ENCODE measurements at places on chromosomes 2 and 18. TPM values are rescaled to one million over a fixed set of nuclear protein-coding genes. Genes with fewer than 3 reads are reported as not detected.
A peak's percentile ranks its signal among the peaks of the same experiment; 100 is the strongest.

G6PC2 gene
- total RNA-seq: not detected

DNA sequence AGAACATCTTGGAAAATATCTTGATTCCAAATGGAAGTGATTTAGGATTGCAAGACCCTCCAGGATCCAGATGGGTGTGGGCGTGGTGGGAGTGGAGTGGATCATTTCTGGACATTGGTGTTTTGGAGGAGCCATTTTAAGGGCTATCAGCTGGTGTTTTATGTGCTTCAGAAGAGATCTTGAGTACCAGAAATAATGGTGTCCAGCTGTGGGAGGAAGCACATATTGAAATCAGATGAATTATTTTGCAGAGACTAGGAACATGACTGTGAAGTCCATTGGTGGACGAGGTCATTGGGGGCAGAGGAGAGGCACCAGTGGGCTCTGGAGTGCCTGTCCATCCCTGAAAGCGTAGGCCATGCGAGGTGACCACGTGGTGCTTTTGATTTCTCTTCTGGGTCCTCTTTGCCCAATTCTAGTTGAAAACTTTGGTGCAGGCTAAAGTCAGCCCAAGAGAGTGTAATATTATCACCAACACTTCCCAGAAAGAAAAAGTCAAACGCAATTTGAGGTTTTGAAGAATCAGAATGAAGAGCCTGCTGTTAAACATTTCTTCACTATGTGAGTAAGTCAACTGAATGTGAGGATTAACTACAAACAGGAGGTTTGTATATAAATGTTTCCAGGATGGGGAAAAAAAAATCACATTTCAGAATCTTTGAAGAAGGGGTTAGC, 31.6 kb downstream of the RNF144A start:
- no peaks in the 10 kb centered on the region for H3K4me1 ChIP-seq
- H3K27ac ChIP-seq: no peak overlapping the region
- DNase-seq: no peak
- no peaks in the 10 kb centered on the region for H3K36me3 ChIP-seq
- H3K4me3 ChIP-seq: no peak overlapping the region

- H3K4me1 ChIP-seq: peaks cover 6% of the 10 kb centered on the region
- H3K4me3 ChIP-seq: no peak overlapping the region
- H3K27ac ChIP-seq: no peak overlapping the region
- peak; percentile 73 for DNase-seq
- no peaks in the 10 kb centered on the region for H3K36me3 ChIP-seq
- H3K27me3 ChIP-seq: no peaks in the 10 kb centered on the region
These were observed 8.5 kb downstream of the ESPNL start for GRCh38 chr2:238108423-238109183.

DNA sequence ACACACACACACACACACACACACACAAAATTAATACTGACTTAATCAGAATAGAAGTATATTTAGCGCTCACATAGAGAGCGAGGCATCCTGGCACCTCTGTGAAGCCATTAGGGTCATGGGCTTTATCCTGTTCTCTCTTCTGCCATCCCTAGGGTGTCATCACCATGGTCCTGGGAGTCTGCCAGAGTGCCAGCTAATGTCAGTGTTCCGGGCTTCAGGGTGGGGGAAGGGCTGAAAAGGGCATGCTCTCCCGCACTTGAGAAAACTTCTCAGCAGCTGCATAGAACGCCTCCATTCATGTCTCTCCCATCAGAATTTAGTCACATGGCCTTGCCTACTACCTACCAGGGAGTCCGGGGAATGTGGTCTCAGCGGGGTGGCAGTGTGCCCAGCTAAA, 19.7 kb upstream of the DYNC2LI1 start:
- no peak for DNase-seq
- H3K4me1 ChIP-seq: peaks cover 2% of the 10 kb centered on the region
- no peak overlapping the region for H3K4me3 ChIP-seq
- no peaks in the 10 kb centered on the region for H3K36me3 ChIP-seq
- H3K27ac ChIP-seq: no peak overlapping the region

DNA sequence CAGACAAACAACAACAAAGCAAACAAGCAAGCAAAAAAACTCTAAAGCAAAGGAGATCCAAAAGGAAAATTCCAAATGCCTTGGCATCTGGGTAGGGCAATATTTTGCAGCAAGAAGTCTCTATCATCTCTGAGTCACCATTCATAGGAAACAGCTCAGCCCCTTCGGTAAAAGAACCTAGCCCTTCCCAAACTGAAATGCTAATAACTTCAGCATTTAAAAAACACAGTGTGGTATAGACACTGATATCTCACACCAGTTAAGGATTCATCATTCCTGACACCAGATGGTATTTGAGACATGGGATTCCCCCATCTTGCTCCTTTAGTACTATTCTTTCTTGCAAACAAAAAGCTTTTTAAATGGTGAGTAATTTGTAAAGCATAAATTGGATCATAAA, 491.8 kb downstream of the TXNL1 start:
- no peaks in the 10 kb centered on the region for H3K4me1 ChIP-seq
- no peaks in the 10 kb centered on the region for H3K27me3 ChIP-seq
- no peaks in the 10 kb centered on the region for H3K36me3 ChIP-seq
- no peak overlapping the region for H3K27ac ChIP-seq

RALB gene
- total RNA-seq: 64.5 TPM

- H3K4me3 ChIP-seq: no peak overlapping the region
- H3K36me3 ChIP-seq: no peaks in the 10 kb centered on the region
- no peaks in the 10 kb centered on the region for H3K4me1 ChIP-seq
- no peak overlapping the region for H3K27ac ChIP-seq
These were observed 109.4 kb upstream of the POU3F3 start for GRCh38 chr2:104744537-104744936.

- no peaks in the 10 kb centered on the region for H3K27me3 ChIP-seq
- DNase-seq: peak; percentile 88
- no peak overlapping the region for H3K27ac ChIP-seq
- H3K36me3 ChIP-seq: no peaks in the 10 kb centered on the region
These were observed 99.0 kb downstream of the ZFP36L2 start for GRCh38 chr2:43127208-43127940.

POTEJ gene
- not detected for total RNA-seq

- no peak for DNase-seq
- no peak overlapping the region for H3K4me3 ChIP-seq
- H3K27me3 ChIP-seq: no peaks in the 10 kb centered on the region
- H3K4me1 ChIP-seq: no peaks in the 10 kb centered on the region
- no peak overlapping the region for H3K27ac ChIP-seq
These were observed 21.5 kb upstream of the KIDINS220 start for GRCh38 chr2:8858910-8859309.

TMEM178A gene
- total RNA-seq: 5.7 TPM

CYP20A1 gene
- total RNA-seq: 41.2 TPM

DNA sequence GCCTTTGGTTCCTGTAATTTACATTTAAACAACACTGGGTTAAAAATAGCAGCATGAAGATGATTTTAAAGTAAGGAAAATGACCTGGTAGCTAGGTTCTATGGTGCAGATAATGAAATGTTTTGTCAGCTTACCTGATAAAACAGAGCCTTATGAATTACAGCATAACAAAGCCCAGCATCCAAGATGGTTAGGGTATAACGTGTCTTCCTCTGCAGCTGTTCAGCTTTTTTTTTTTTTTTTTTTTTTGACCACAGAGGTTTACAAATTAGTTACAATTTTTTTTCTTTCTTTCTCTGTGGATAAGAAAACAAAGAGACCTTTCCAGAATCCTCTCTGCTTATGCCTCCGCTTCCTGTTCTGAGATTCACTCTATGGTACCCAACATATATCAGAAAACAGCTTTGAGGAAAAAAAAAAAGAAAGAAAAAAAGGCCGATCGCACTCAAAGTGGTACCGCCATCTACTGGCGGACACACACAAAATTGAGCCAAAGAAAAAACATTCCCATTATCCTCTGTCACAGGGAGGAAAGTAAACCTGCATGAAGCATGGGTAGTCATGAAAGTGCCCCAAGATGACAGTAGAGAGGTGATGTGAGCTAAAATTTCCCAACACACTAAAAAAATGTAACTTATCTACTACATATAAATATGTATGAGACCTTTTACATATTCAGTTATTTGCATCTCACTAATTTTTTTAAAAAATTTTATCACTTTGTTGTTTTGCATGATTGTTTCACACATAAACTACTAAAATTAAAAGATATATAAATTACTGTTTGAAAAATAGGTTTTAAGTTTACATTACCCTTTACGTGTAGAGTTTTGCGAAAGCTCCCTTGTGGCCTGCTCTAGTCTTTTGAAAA, at the start of gene SCN3A:
Gene SCN3A (minus strand): TSS at position 362 of the 871 bp plus-strand sequence. CDS start 27,656 bp downstream, outside the sequence.
- no peak within 1 kb of the TSS for H3K4me3 ChIP-seq
- no peaks in the 10 kb centered on the region for H3K36me3 ChIP-seq
- H3K27ac ChIP-seq: no peak within 1 kb of the TSS
- peak; percentile 26 for DNase-seq

DNA sequence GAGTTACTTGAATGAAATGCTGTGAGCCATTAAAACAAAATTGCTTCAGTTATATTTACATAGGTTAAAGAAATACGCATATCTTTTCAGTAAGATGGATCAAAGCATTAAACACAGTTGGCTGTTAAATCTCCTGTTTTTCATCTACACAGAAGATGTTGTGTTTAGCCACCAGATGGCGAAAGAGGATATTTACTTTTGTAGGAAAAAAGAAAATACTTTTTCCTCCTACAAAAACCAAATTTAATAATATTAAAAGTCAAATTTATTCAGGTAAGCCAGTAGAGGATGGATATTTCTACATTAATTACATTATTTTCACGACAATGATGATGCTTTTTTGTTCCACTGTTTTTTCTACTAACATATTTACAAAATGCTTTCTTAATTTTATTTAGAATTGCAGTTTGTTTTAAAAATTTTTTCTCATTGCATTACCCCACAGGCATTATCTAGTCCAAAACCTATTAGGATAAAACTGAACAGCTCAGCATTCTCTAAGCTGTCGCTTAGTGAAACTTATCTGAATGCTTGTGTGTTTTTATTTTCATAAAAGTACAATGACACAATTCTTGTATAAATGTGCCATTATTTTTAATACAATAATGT, 173.7 kb downstream of the ASXL3 start:
- no peak for DNase-seq
- H3K27me3 ChIP-seq: no peaks in the 10 kb centered on the region
- H3K36me3 ChIP-seq: no peaks in the 10 kb centered on the region
- H3K4me3 ChIP-seq: no peak overlapping the region
- no peak overlapping the region for H3K27ac ChIP-seq

CFAP65 gene
- total RNA-seq: 2.0 TPM

GRCh38 chr2:120319686-120320317, 26.1 kb upstream of the INHBB start:
- no peak overlapping the region for H3K4me3 ChIP-seq
- DNase-seq: no peak
- no peaks in the 10 kb centered on the region for H3K4me1 ChIP-seq
- H3K27me3 ChIP-seq: no peaks in the 10 kb centered on the region
- H3K27ac ChIP-seq: no peak overlapping the region

DNA sequence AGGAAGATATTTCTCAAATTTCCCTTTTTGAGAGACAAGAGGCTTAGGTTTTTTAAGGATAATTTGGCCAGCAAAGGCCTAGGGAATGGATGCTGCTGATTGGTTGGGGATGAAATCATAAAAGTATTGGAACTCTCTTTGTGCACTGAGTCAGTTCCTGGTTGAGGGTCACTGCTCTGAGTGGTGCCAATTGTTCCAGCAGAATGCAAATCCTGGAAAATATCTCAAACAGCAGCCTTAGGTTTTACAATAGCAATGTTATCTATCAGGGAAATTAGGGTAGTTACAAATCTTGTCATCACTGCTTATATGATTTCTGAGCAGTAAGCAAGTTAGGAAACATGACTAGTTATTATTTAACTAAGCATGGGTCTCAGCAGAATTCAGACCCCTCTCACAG, 96.2 kb downstream of the RAD51AP2 start:
- no peak overlapping the region for H3K4me3 ChIP-seq
- H3K27ac ChIP-seq: no peak overlapping the region
- H3K4me1 ChIP-seq: no peaks in the 10 kb centered on the region
- H3K36me3 ChIP-seq: no peaks in the 10 kb centered on the region
- no peaks in the 10 kb centered on the region for H3K27me3 ChIP-seq

TUBB8B gene
- not detected for total RNA-seq

- H3K4me3 ChIP-seq: no peak overlapping the region
- H3K27ac ChIP-seq: no peak overlapping the region
- no peaks in the 10 kb centered on the region for H3K27me3 ChIP-seq
- DNase-seq: peak; percentile 50
These were observed 282.1 kb upstream of the HS6ST1 start for GRCh38 chr2:128600581-128601297.

ANKRD30B gene
- not detected for total RNA-seq

DNA sequence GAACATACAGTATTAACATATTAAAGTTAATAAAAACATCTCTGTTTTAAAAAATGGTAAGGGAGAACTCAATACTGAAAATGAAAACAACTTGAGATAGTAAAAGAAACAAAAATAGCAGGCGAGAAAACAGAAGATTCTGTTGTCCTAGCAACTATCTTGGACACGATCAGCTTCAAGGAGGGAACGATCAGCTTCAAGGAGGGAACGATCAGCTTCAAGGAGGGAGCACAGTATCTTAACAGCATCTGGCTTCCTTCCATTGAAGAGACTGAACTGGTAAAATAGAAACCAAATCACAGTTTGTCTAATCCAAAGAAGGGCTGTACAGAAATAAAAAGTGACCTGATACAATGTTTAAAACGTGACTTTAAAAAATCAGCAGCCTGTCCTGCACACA, 51.8 kb downstream of the NDUFA10 start:
- H3K36me3 ChIP-seq: peaks cover 22% of the 10 kb centered on the region
- H3K27ac ChIP-seq: no peak overlapping the region
- no peaks in the 10 kb centered on the region for H3K27me3 ChIP-seq

HOXD4 gene
- total RNA-seq: 27.8 TPM

- DNase-seq: no peak
- H3K27me3 ChIP-seq: peaks cover 5% of the 10 kb centered on the region
- H3K4me3 ChIP-seq: no peak overlapping the region
- peaks cover 5% of the 10 kb centered on the region for H3K4me1 ChIP-seq
- H3K27ac ChIP-seq: no peak overlapping the region
These were observed 2.9 kb upstream of the KCNG2 start for GRCh38 chr18:79794846-79795245.

GALR1 gene
- 0.06 TPM for total RNA-seq

DNA sequence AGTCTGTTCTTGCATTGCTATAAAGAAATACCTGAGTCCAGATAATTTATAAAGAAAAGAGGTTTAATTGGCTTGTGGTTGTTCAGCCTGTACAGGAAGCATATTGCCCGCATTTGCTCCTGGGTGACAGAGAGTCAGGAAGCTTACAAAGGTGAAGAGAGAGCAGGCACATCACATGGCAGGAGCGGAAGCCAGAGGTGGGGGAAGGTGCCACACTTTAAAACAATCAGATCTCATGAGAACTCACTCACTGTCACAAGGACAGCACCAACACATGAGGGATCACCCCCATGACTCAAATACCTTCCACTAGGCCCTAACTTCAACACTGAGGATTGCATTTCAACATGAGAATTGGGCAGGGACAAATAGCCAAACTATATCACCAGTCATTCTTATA, 124.8 kb upstream of the COL5A2 start:
- no peak overlapping the region for H3K4me3 ChIP-seq
- no peaks in the 10 kb centered on the region for H3K27me3 ChIP-seq
- no peaks in the 10 kb centered on the region for H3K36me3 ChIP-seq
- no peaks in the 10 kb centered on the region for H3K4me1 ChIP-seq

Measured in kidney (tissue), 22 donors.